ENCODE measurements at places on chromosomes 2 and 18.

DNA sequence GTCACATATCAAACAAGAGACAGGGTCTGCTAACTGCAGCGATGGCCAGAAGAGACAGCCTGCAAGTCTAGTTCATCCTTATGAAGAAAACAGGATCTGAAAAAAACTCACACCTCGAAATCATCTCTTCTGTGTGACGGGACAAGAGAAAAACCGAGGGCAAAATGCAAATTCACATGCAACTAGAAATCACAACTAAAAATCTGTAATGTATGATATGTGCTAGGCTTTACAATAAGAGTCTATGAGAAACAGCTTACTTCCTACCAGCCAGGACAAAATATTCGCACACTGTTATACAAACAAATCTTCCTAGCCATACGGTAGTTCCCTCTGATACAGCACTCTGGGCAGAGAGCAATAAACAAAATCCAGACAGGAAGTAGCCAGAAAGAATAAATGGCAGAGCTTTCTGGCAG, 48.8 kb downstream of the ANKRD44 start:
- DNase-seq = no peak
- no peaks in the 10 kb centered on the region for H3K27me3 ChIP-seq
- peak overlapping the region; percentile 78 for H3K27ac ChIP-seq
- H3K4me1 ChIP-seq = peaks cover 87% of the 10 kb centered on the region
- H3K36me3 ChIP-seq = peaks cover 35% of the 10 kb centered on the region
- peak overlapping the region; percentile 57 for H3K4me3 ChIP-seq

DNA sequence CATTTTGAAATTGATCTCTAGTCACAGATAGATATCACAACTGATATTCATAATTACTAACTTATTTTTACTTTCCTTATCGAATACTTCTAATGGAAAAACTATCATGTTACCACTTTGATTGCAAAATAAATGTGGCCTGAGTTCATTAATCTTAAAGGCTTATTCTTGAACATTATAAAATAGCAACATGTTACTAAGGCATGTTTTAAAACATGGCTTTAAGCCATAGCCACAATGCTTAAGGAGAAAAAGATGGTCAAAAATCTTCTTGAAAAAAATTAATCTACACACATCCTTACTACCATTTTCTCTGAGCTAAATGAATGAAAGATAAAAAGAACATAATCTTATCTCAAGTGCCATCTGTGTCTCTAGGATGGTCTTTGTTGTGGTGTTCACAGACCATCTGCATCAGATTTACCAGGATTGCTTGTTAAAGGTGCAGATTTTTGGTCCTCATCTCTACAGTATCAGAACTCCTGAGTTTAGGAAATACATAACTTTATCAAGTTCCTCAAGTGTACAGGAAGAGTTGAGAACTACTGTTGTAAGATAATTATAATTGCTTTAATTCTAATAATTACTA, 15.3 kb downstream of the MTX2 start:
- peaks cover 11% of the 10 kb centered on the region for H3K36me3 ChIP-seq
- no peak for DNase-seq
- no peaks in the 10 kb centered on the region for H3K27me3 ChIP-seq
- H3K4me1 ChIP-seq = peaks cover 21% of the 10 kb centered on the region
- H3K4me3 ChIP-seq = no peak overlapping the region

- no peaks in the 10 kb centered on the region for H3K36me3 ChIP-seq
- H3K4me1 ChIP-seq = no peaks in the 10 kb centered on the region
- no peak overlapping the region for H3K4me3 ChIP-seq
- DNase-seq = no peak
These were observed 199.2 kb downstream of the PARD3B start for GRCh38 chr2:204744506-204744905.

DNA sequence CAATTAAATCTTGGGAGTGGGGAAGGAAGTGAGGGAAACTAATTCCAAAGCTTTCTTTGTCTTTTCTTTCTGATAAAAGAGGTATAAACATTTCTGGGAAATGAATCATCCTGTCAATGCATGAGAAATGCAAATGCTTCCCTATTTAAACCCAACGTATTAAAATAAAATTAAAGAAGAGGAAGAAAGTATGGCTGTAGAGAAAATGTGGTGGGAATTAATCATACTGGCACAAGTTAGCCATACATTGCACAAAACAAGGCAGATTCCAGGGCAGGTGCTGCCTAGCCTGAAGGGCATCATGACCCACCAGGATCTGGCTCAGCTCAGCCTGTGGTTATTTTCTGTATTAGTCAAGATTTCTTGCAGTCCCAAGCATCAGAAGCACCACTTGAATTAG, 338.0 kb downstream of the NYAP2 start:
- peaks cover 2% of the 10 kb centered on the region for H3K27me3 ChIP-seq
- no peak overlapping the region for H3K27ac ChIP-seq
- H3K36me3 ChIP-seq = no peaks in the 10 kb centered on the region
- no peak for DNase-seq
- H3K4me1 ChIP-seq = no peaks in the 10 kb centered on the region

- no peaks in the 10 kb centered on the region for H3K27me3 ChIP-seq
- no peaks in the 10 kb centered on the region for H3K4me1 ChIP-seq
- no peaks in the 10 kb centered on the region for H3K36me3 ChIP-seq
- H3K4me3 ChIP-seq = no peak overlapping the region
- DNase-seq = no peak
These were observed 397.9 kb downstream of the MEIS1 start for GRCh38 chr2:66832646-66833435.

- peaks cover 11% of the 10 kb centered on the region for H3K27me3 ChIP-seq
- H3K27ac ChIP-seq = no peak overlapping the region
These were observed 77.0 kb upstream of the SMIM21 start for GRCh38 chr18:75504469-75504868.

DNA sequence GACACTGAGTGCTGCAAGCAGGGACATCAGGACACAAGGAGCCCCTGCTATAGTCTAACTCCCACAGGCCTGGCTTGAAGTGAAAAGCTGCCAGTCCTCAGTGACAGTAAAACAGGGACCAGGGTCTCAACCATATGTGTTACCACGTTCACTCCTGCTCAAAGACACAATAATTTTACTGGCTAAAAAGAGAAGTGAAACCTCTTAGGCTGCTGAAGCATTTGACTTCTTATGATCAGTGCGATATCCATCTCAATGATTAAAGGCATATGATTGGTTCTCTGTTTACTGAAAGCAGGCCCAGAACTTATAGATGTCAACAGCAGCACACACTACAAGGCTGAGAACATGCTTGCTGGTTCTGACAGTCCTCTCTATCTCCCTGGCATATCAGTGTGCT, 129.8 kb upstream of the LMAN1 start:
- no peak overlapping the region for H3K4me3 ChIP-seq
- no peak overlapping the region for H3K27ac ChIP-seq
- no peak for DNase-seq
- H3K27me3 ChIP-seq = peaks cover 2% of the 10 kb centered on the region
- H3K4me1 ChIP-seq = no peaks in the 10 kb centered on the region

- no peak for DNase-seq
- H3K4me3 ChIP-seq = peak overlapping the region; percentile 41
- H3K27ac ChIP-seq = peak overlapping the region; percentile 91
- H3K4me1 ChIP-seq = peaks cover 54% of the 10 kb centered on the region
- H3K36me3 ChIP-seq = peaks cover 17% of the 10 kb centered on the region
These were observed 7.1 kb upstream of the IL1RL1 start for GRCh38 chr2:102304268-102304667.

DNA sequence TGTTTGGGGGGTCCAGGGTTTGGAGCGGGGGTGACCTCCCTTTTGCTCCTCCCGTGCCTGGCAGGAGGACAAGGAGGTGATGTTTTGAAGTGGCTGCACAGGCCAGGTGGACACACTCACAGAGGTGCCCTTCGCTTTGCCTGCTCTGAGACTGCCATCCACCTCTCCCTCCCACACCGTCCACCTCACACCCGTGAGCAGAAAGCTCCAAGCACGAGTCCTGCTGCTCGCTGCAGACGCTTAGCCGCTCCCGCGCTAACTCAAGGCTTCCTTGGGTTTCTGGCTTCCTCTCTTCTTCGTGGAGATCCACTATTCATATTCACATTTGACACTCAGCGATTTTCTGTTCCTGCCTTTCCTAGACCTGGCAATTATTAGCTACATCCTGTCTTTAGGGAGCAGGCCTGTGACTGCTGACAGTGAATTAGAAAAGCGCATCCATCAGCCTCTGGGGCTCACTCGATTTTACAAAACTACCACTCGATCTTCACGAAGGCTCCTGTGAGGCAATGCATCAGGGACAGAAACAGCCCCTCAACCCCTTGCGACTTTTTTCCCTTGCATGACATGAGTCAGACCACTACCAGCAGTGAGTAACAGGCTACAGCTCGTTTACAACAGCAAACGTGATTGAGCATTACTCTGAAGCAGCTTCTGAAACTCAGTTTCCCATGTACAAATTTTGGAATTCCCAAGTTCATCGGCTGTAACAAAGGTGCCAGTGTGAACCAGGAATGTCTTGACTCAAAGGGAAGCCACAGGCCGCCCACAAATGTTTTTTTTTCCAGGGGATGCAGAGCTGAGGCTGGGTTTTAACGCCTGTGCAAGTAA, 238.7 kb upstream of the SOX11 start:
- DNase-seq = no peak
- no peaks in the 10 kb centered on the region for H3K4me1 ChIP-seq
- H3K27ac ChIP-seq = no peak overlapping the region
- no peaks in the 10 kb centered on the region for H3K27me3 ChIP-seq

DNA sequence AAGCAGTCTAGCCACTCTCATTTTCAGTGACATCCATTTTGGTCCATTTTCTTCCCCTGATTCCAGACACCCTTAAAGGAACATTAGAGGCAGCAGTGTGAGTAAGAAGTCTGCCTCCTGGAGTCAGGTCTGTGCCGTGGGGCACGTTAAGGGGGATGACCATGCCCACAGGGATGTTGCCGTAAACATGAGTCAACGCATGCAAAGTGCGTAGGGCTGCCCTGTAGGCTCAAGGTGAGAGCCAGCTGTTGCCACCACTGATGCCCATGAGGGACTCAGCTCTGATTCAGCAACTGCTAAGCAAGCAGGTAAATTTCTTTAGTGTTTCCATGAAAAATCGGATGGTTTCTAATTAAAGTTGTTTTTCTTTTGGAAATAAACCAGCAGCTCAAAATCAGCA, 61.4 kb upstream of the TFCP2L1 start:
- H3K27ac ChIP-seq = no peak overlapping the region
- H3K27me3 ChIP-seq = no peaks in the 10 kb centered on the region
- H3K4me1 ChIP-seq = no peaks in the 10 kb centered on the region
- peaks cover 40% of the 10 kb centered on the region for H3K36me3 ChIP-seq
- DNase-seq = no peak

- peaks cover 4% of the 10 kb centered on the region for H3K27me3 ChIP-seq
- no peak overlapping the region for H3K4me3 ChIP-seq
- no peak overlapping the region for H3K27ac ChIP-seq
- no peaks in the 10 kb centered on the region for H3K36me3 ChIP-seq
- H3K4me1 ChIP-seq = no peaks in the 10 kb centered on the region
These were observed 457.8 kb downstream of the EIPR1 start for GRCh38 chr2:2919574-2920365.

DNA sequence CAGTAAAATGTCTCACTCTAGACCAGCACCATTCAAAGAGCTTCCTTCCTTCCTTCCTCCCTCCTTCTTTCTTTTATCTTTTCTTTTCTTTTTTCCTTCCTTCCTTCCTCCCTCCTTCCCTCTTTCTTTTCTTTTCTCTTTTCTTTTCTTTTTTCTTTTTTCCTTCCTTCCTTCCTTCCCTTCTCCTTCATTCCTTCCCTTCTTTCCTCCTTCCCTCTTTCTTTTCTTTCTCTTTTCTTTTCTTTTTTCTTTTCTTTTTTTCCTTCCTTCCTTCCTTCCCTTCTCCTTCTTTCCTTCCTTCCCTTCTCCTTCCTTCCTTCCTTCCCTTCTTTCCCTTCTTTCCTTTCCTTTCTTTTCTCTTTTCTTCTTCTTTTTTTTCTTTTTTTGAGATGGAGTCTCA, 985.1 kb downstream of the DSC3 start:
- H3K27me3 ChIP-seq = no peaks in the 10 kb centered on the region
- no peaks in the 10 kb centered on the region for H3K36me3 ChIP-seq
- H3K4me1 ChIP-seq = no peaks in the 10 kb centered on the region
- no peak overlapping the region for H3K4me3 ChIP-seq
- DNase-seq = no peak

- no peak overlapping the region for H3K4me3 ChIP-seq
- H3K36me3 ChIP-seq = no peaks in the 10 kb centered on the region
- H3K4me1 ChIP-seq = no peaks in the 10 kb centered on the region
- H3K27me3 ChIP-seq = peaks cover 5% of the 10 kb centered on the region
- no peak overlapping the region for H3K27ac ChIP-seq
- no peak for DNase-seq
These were observed 72.3 kb downstream of the CMPK2 start for GRCh38 chr2:6793371-6793770.

- no peak for DNase-seq
- peaks cover 4% of the 10 kb centered on the region for H3K27me3 ChIP-seq
- no peak overlapping the region for H3K27ac ChIP-seq
- no peak overlapping the region for H3K4me3 ChIP-seq
These were observed 335.2 kb downstream of the LRATD1 start for GRCh38 chr2:14967729-14968128.

- no peaks in the 10 kb centered on the region for H3K27me3 ChIP-seq
- no peak overlapping the region for H3K4me3 ChIP-seq
- no peaks in the 10 kb centered on the region for H3K36me3 ChIP-seq
These were observed 328.8 kb downstream of the OSR1 start for GRCh38 chr2:19029655-19030054.

GRCh38 chr18:63570721-63571120, 16.4 kb upstream of the SERPINB13 start:
- H3K4me1 ChIP-seq = no peaks in the 10 kb centered on the region
- no peak overlapping the region for H3K4me3 ChIP-seq
- no peaks in the 10 kb centered on the region for H3K36me3 ChIP-seq
- no peak for DNase-seq
- peaks cover 17% of the 10 kb centered on the region for H3K27me3 ChIP-seq
- no peak overlapping the region for H3K27ac ChIP-seq

GRCh38 chr2:118114863-118115262, 26.6 kb downstream of the INSIG2 start:
- peaks cover 35% of the 10 kb centered on the region for H3K4me1 ChIP-seq
- no peak overlapping the region for H3K4me3 ChIP-seq
- no peak for DNase-seq
- H3K27ac ChIP-seq = peak overlapping the region; percentile 4
- peaks cover 24% of the 10 kb centered on the region for H3K36me3 ChIP-seq
- H3K27me3 ChIP-seq = no peaks in the 10 kb centered on the region

GRCh38 chr2:113000436-113000835, 4.8 kb upstream of the IL36A start:
- H3K27me3 ChIP-seq = peaks cover 5% of the 10 kb centered on the region
- H3K27ac ChIP-seq = no peak overlapping the region
- H3K36me3 ChIP-seq = peaks cover 7% of the 10 kb centered on the region
- peaks cover 22% of the 10 kb centered on the region for H3K4me1 ChIP-seq
- no peak for DNase-seq

GRCh38 chr18:37578886-37579513, 13.4 kb upstream of the CELF4 start:
- H3K27me3 ChIP-seq = no peaks in the 10 kb centered on the region
- no peak for DNase-seq
- no peaks in the 10 kb centered on the region for H3K4me1 ChIP-seq
- H3K36me3 ChIP-seq = no peaks in the 10 kb centered on the region
- no peak overlapping the region for H3K4me3 ChIP-seq

- peaks cover 6% of the 10 kb centered on the region for H3K36me3 ChIP-seq
- H3K27ac ChIP-seq = no peak overlapping the region
These were observed 34.8 kb downstream of the ABHD3 start for GRCh38 chr18:21669736-21670285.

GRCh38 chr2:134181219-134181618, 72.7 kb upstream of the MGAT5 start:
- H3K27ac ChIP-seq = peak overlapping the region; percentile 4
- DNase-seq = peak; percentile 31
- H3K4me3 ChIP-seq = peak overlapping the region; percentile 3
- no peaks in the 10 kb centered on the region for H3K27me3 ChIP-seq

- H3K4me1 ChIP-seq = no peaks in the 10 kb centered on the region
- H3K36me3 ChIP-seq = no peaks in the 10 kb centered on the region
- H3K27me3 ChIP-seq = no peaks in the 10 kb centered on the region
- no peak for DNase-seq
These were observed 532.9 kb upstream of the CRIM1 start for GRCh38 chr2:35822716-35823115.
